ENCODE measurements at places on chromosomes 1 and 21. TPM values are rescaled to one million over a fixed set of nuclear protein-coding genes. Genes with fewer than 3 reads are reported as not detected.

APCS gene
- not detected for polyA plus RNA-seq

GBP6 gene
- not detected for polyA plus RNA-seq

VPS72 gene
- 81.0 TPM for polyA plus RNA-seq

PGLYRP4 gene
- not detected for polyA plus RNA-seq

ATXN7L2 gene
- 7.3 TPM for polyA plus RNA-seq

FOXO6 gene
- polyA plus RNA-seq: not detected

LCE2B gene
- not detected for polyA plus RNA-seq

ILF2 gene
- 106 TPM for polyA plus RNA-seq

RIMS3 gene
- polyA plus RNA-seq: 2.2 TPM

CELA2A gene
- polyA plus RNA-seq: not detected
